ENCODE measurements at places on chromosomes 4 and X. TPM values are rescaled to one million over a fixed set of nuclear protein-coding genes. Genes with fewer than 3 reads are reported as not detected.

GRCh38 chrX:143663755-143664154 lies 27.9 kb upstream of the SLITRK4 start:
- DNase-seq, result no peak

- DNase-seq, result peak; percentile 16
Observed at GRCh38 chrX:151703487-151703886, 8.2 kb downstream of the PRRG3 start.

- no peak for DNase-seq
Observed at GRCh38 chr4:2797545-2798305, 4.8 kb downstream of the SH3BP2 start.

GRCh38 chr4:128468123-128468989 lies 180.7 kb upstream of the PGRMC2 start:
- peak; percentile 93 for DNase-seq

GRCh38 chr4:65126200-65126599 lies 544.1 kb downstream of the EPHA5 start:
- no peak for DNase-seq

DNA sequence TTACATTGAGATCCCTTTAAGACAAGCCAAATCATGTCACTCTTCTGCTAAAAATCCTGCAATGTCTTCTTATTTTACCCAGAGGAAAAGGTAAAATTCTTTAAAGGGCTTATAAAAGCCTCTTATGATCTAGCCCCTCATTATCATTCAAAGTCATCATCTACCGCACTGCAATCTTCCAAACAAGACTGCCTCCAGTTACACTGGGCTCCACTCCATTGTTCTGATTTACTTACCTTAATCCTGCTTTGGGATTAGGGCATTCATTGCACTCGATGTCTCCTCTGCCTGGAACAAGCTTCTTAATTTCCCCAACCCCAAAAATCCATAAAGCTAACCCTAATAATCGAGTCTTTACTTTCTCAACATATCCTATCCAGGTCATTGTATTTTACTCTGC lies 269.1 kb downstream of the PCDH18 start:
- no peak for DNase-seq

GRCh38 chrX:130975947-130976346 lies 72.9 kb upstream of the ENOX2 start:
- DNase-seq, result peak; percentile 57

GRCh38 chr4:108916638-108917037 lies 153.8 kb upstream of the ETNPPL start:
- no peak for DNase-seq

DNA sequence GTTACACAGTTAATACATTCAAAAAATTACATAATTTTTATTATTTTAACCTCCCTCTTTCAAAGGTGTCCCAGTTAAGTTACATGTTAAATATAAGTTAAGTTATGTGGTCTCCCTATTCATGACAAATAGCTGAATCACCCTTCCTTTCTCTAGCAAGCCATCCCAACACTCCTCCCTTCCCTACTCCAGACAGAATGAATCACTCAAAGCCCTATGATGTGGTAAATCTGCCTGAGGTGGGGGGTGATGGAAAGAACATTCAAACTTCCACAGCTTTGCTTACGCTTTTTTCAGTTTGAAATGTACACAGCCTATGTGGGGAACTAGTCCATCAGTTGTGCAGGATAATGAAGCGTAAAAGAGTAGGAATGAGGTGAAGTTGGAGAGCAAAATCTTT lies 90.2 kb downstream of the CXCL13 start:
- peak; percentile 95 for DNase-seq

DNA sequence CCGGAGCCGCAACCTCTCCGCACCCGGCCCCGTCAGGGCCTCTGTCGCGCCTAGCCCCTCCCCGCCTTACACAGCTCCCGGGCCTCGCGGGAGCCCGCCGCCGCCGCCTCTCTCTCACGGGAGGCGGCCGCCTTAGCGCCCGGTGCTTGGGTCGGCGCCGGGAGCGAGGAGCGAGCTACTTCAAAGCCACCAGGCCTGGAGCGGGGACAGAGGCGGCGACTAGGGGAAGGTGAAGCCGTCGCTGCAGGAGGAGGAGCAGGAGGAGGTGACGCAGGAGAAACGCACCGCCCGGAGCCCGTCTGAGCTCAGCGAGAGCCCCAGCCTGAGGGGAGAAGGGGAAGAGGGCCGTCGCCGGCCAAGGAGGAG lies 250 bp downstream of the USP9X start:
- no peak for DNase-seq

The CENPVL1 gene
- total RNA-seq, result not detected

The AFM gene
- total RNA-seq, result not detected

The AMER1 gene
- total RNA-seq, result 3.4 TPM

DNA sequence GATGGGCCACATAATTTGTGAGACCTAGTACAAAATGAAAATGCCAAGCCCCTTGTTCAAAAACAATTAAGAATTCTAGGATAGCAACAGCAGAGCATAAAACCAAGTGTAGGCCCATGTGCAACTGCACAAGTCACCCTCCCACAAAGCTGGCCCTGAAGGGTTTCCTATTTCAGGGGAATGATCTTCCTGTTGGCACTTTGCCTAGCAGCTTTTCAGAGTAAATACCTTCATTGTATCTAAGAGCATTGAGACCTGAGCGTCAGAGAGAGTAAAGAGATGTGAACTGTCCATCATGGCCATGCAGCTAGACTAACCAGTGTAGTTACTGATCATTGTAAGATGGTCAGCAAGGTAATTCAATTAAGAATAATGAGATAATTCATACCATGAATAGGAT lies 113.6 kb downstream of the CNKSR2 start:
- peak; percentile 13 for DNase-seq

DNA sequence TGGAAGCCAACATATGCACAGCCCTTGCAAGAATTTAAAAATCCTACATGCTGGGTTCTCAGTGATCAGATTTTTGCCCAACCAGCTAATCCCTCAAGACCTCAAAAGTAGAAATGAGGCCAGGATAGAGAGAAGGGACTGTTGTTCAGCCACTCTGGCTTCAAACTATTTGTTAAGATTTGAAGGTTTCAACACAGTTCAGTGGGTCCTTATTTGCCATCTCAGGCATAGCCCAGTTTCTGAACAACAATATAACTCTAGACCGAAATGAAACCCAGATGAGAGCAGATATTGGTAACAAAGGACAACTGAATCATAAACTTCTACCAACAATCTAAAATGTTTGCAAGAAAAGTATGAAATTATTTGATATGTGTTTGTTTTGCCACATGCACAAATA lies 237.3 kb downstream of the NR3C2 start:
- DNase-seq, result no peak

The L1CAM gene
- 7.9 TPM for total RNA-seq

The TASL gene
- not detected for total RNA-seq

DNA sequence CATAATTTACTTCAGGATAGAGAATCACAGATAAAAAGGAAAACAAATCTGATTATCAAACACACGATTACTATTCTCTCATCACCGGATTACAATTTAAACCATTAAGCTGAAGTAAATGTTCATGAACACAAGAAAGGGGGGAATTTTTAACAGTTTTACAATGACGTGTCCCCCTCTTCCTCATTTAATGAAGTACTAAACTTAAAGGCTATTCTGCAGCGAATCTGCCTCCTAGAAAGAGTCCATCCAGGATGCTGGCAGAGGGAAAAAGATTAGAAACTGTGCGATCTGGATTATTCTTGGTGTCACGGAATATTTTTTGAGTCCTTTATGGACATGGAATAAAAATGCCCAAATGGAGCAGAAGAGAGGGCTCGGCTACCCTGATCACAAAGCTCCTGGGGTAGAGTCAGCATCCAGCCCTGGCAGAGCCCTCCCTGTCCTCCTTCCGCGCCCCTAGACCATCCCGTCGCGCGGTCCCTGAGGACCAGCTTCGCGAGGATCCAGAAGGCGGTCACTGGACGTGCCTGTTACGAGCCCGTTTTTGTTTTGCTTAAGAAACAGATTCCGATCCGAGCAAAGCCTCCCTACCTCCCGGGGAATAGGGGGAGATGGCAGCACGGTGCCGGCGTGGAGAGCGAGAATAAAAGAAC lies 1.2 kb downstream of the ELF2 start:
- DNase-seq, result peak; percentile 38

The NALF2 gene
- not detected for total RNA-seq

GRCh38 chr4:32858361-32858760 lies 2138.2 kb downstream of the PCDH7 start:
- no peak for DNase-seq

The GRPR gene
- not detected for total RNA-seq

The SLC10A6 gene
- 0.27 TPM for total RNA-seq

The MID1 gene
- total RNA-seq, result 9.1 TPM

DNA sequence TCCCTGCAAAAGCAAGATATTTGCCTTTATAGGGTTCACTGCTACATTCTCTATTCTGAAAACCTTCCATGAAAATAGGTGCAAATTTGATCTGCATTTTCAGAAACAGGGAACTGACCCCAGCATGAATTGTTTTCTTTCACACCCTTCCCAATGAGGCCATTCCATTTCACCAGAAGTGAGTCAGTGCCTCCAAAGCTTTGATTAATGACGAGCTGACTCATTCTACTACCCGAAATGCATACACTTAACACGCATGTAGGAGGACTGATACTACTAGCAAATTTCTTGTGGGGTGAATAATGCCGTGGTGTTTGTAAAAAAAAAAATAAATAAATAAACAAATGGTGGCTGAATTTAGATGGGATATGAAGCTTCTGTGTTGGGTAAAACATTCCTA lies 146.9 kb upstream of the FGF13 start:
- peak; percentile 73 for DNase-seq

The FMR1NB gene
- total RNA-seq, result not detected

DNA sequence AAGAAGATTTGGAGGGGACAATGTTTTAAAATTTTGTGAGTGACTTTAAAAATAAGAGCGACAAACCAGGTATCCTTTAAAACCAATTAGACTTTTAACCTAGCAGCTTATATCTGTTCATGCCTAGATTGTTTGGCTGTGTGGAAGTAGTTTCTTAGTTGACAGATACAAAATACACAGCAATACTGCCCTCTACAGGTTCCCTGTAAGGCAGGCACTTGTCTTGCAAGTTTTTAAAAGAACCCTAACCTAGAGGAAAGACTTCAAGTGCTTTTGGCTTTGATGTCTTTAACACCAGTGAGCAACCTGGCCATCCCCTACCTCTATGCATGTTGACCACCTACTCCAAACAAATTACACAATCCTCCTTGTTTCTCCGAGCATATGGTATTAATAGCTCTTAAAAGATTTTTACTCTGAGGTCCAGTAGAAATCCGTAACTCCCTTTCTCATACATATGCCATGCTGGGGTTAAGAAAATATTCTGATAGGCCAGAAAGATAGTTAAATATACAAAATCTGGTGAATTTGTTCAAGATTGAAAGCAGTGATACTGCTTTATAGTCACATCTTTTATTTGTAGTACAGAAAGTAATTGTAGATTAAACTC lies 273.0 kb downstream of the ARHGAP24 start:
- peak; percentile 70 for DNase-seq
